ENCODE measurements at places on chromosomes 12 and 14. TPM values are rescaled to one million over a fixed set of nuclear protein-coding genes. Genes with fewer than 3 reads are reported as not detected.

Gene GALNT16
- 6.4 TPM for total RNA-seq

GRCh38 chr12:12891881-12892355 lies 556 bp downstream of the GPRC5A start:
- peaks cover 5% of the 10 kb centered on the region for H3K36me3 ChIP-seq
- DNase-seq = no peak
- peak overlapping the region; percentile 100 for H3K27ac ChIP-seq
- peaks cover 70% of the 10 kb centered on the region for H3K4me1 ChIP-seq
- no peaks in the 10 kb centered on the region for H3K27me3 ChIP-seq

Gene WNT1
- total RNA-seq = not detected

Gene SMAGP
- 21.5 TPM for total RNA-seq

Gene SYCP3
- total RNA-seq = 0.16 TPM

Gene NFATC4
- total RNA-seq = 298 TPM

GRCh38 chr12:7899755-7900154 lies 27.0 kb upstream of the SLC2A14 start:
- H3K4me3 ChIP-seq = no peak overlapping the region
- no peaks in the 10 kb centered on the region for H3K36me3 ChIP-seq
- H3K27me3 ChIP-seq = no peaks in the 10 kb centered on the region
- H3K27ac ChIP-seq = no peak overlapping the region

- H3K4me1 ChIP-seq = peaks cover 22% of the 10 kb centered on the region
- H3K4me3 ChIP-seq = no peak overlapping the region
- peak overlapping the region; percentile 30 for H3K27ac ChIP-seq
- no peak for DNase-seq
- no peaks in the 10 kb centered on the region for H3K27me3 ChIP-seq
- no peaks in the 10 kb centered on the region for H3K36me3 ChIP-seq
Observed at GRCh38 chr14:99619835-99620834, 16.1 kb upstream of the CCDC85C start.

- peaks cover 12% of the 10 kb centered on the region for H3K36me3 ChIP-seq
- peaks cover 62% of the 10 kb centered on the region for H3K4me1 ChIP-seq
- no peak for DNase-seq
- H3K4me3 ChIP-seq = no peak overlapping the region
Observed at GRCh38 chr14:64725261-64725815, 21.1 kb downstream of the PLEKHG3 start.

GRCh38 chr12:98901189-98901588 lies 256.1 kb downstream of the APAF1 start:
- H3K36me3 ChIP-seq = no peaks in the 10 kb centered on the region
- H3K27me3 ChIP-seq = peaks cover 86% of the 10 kb centered on the region
- H3K4me1 ChIP-seq = no peaks in the 10 kb centered on the region
- H3K4me3 ChIP-seq = no peak overlapping the region
- no peak for DNase-seq

Gene HHIPL1
- total RNA-seq = 4.7 TPM

Gene IQSEC3
- total RNA-seq = 8.8 TPM

All from mesothelial cell of epicardium (in vitro differentiated cells).